ENCODE measurements at places on chromosomes 16 and 17.
A peak's percentile ranks its signal among the peaks of the same experiment; 100 is the strongest.

DNA sequence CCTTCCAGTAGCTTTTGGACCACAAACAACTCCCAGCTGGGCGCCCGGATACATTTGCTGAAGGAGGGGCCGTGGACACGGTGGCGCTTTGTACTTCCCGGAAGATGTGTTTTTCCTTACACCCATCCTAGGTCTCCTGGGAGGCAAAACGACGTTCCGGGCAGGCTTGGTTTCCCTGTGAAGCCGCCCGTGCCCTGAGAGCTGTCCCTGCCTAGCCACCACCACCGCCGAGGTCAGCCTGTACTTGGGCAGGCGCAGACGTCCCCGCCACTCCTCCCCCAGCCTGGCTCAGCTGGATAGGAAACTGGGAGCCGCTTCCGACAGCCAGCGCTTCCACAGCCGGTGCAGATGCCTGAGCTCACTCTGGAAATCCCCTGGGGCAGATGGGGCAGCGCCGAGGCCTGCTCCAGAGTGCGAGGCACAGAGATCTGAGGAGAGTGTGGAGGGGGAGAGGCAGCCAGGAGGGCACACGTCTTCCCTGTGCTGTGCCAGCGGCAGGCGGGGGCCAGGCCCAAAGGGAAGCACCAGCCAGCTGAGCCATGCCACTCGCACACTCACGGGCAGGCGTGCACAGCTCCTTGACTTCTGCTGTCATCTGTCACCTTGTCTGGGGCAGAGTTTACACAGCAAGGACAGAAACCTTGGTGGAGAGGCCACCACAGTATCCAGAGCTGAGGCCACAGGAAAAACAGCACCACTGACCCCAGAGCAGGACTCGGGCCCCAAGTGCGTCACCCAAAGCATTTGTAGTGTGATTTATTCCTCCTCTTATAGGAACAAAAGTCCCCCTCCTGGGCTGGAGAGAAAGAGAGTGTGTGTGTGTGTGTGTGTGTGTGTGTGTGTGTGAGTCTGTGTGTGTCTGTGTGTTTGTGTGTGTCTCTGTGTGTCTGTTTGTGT is 3.0 kb downstream of the RHBDF2 start:
- DNase-seq: no peak

- no peak for DNase-seq
Observed at GRCh38 chr17:80220736-80221215, 549 bp downstream of the SLC26A11 start.

DNA sequence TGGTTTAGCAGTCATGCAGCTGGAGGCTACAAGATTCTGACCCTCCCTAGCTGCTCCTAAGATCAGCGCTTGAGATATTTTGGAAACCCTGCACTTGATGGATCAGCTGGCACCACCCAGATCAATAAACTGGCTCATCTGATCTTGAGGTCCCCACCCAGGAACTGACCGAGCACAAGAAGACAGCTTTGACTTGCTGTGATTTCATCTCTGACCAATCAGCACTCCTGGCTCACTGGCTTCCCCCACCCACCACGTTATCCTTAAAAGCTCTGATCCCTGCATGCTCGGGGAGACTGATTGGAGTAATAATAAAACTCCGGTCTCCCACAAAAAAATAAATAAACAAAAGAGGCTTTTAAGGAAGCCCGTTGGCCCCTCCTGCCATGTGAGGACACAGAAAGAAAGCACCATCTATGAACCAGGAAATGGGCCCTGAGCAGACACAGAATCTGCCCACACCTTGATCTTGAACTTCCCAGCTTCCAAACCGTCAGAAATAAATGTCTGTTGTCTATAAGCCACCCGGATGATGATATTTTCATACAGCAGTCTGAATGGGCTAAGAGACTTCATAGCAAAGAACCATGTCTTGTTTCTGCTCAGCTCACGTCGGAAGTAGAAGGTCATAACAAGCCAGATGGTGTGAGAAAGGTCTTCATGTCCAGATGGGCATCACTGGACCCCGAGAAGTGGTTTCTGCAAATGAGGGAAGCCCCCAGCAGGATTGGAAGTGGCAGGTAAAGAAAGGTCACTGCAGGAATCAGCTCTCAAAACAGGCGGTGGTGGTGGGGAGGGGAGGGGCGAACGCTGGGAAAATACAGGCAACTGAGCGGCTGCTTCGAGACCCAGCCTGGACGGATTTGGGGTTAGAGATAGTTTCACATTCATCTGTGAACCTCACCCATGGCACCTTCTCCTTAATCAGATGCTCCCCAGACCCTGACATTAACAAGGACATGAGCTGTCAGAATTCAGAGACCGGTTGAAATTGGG is 19.8 kb upstream of the RPH3AL start:
- no peak for DNase-seq

- peak; percentile 91 for DNase-seq
Observed at GRCh38 chr16:3857189-3858043, 23.1 kb downstream of the CREBBP start.

DNA sequence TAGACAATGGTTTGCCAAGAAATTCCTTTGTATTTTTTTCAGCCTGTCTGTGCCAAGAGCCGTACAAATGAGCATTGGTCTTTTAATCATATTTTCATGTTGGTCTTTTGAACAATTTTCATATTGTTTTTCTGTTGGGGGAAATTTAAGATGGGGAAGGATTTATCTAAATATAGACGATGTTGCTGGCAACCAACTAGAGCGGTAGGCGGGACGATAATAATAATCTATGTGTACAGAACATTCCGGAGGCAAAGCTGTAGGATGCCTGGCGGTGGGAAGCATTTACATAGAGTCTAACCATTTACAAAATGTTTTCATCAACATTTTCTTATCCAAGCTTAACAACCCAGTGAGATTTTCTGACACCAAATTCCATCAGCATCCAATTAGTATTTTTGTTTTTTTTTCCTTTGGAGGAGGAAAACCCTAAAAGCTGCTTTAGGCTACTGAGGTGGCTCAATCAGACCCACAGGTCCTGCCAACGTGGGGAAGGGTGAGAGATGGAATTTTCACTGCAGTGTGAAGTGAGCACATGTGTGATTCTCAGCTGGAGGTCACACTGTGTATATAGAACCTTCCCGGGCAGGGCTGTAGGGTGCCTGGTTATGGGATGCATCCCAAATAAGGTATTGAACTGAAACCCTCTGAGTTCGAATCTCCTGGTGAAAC is 11.7 kb upstream of the SEC14L1 start:
- no peak for DNase-seq

DNA sequence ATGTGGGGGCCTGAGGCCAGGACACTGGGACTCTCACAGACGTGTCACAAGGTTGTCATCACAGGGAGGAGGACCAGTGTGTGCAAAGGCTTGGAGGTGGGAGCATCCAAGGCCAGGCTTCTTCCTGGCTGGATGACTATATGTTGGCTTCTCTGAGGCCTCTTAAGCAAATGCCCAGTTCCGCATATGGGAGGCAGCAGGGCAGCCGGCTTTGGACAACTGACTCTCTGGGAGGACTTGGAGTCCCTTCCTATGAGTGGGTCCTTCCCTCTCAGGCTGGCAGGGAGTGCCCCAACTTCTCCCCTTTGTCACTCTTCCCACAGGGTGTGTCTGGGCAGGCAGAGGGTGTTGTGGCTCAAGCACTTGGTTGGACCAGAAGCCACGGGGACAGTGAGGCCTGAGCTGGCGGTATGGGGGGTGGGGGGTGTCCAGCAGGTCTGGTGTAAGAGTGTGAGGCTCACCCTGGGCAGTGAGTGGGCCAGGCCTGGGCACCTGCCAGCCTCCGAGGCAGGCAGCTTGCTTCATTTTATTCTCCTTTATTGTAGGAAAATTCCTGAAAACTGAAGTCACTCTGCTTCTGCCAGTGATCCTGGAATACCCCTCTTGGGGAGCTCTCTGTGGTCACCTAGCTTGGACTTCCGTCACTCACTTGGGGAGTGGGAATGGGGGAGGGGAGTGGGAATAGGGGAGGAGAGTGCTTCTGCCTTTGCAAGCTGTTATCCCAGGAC is 14.9 kb downstream of the ADGRG1 start:
- DNase-seq: no peak

DNA sequence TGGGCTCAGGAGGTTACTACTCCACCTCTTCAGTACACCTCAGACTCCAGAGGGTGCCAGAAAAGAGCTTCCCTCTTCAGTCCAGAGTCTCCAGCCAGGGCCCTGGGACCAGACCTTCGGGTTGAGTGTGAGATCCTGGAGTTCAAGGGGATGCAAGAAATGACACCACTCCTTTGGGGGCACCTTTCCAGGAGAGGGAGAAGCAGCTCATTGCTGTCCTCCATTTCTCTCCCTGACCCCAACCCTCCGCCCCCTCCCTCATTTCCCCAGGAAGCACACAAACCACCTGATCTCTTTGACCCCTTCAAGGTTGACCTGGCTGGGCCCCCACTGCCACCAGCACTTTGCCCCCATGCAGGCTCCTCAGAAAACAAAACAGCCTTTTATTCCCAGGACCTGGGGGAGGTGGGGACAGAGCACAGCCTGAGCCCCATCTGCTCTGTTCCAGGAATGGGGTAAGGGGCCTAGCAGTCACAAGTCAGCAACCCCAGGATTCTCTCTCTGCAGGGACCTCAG is 21.4 kb downstream of the CDH5 start:
- DNase-seq: no peak

DNA sequence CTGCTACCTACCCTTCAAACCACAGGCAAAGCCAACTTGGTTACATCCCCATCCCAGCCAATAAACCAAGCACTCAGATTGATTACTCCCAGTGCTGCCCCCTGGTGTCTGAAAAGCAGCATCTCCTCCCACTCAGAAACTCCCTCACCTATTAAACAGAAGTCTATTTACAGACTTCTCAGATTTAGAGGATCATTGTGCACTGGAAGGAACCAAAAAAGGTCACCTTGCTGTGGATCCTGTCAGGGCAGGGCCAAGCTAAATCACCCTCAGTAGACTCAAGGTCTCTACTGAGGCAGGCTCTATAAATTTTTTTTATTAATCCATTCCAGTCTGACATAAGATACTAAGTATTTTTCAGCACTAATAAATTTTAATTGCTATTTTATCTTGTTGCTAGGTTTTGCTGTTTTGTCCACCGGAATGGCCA is 17.6 kb downstream of the HIGD1B start:
- peak; percentile 49 for DNase-seq

GRCh38 chr16:4989391-4990006 is 31.4 kb downstream of the SEC14L5 start:
- DNase-seq: no peak

GRCh38 chr17:49951362-49952082 is 17.5 kb upstream of the DLX4 start:
- DNase-seq: no peak

- no peak for DNase-seq
Observed at GRCh38 chr16:4859900-4860255, 12.6 kb downstream of the UBN1 start.

DNA sequence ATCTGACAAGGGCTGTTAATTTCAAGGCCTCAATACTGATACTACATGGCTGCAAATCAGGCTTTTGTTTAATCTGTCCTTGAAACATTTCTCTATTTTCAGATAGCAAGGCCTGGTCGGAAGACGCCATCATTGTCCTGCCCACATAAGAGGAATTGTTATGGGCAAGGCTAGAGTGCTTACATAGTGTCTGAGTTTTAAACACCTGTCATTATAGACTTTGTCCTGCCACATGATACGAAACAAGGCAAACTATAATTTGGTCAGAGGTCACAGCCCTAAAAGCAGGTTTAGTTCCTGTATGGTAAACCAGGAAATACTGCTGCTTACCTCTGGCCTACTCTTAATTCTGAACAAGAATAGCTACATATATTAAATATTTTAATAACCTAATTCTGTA is 104.4 kb downstream of the SSH2 start:
- no peak for DNase-seq

GRCh38 chr16:65125871-65126270 is 4.0 kb upstream of the CDH11 start:
- DNase-seq: peak; percentile 5

GRCh38 chr16:27226976-27227705 is 23.8 kb downstream of the KDM8 start:
- no peak for DNase-seq

DNA sequence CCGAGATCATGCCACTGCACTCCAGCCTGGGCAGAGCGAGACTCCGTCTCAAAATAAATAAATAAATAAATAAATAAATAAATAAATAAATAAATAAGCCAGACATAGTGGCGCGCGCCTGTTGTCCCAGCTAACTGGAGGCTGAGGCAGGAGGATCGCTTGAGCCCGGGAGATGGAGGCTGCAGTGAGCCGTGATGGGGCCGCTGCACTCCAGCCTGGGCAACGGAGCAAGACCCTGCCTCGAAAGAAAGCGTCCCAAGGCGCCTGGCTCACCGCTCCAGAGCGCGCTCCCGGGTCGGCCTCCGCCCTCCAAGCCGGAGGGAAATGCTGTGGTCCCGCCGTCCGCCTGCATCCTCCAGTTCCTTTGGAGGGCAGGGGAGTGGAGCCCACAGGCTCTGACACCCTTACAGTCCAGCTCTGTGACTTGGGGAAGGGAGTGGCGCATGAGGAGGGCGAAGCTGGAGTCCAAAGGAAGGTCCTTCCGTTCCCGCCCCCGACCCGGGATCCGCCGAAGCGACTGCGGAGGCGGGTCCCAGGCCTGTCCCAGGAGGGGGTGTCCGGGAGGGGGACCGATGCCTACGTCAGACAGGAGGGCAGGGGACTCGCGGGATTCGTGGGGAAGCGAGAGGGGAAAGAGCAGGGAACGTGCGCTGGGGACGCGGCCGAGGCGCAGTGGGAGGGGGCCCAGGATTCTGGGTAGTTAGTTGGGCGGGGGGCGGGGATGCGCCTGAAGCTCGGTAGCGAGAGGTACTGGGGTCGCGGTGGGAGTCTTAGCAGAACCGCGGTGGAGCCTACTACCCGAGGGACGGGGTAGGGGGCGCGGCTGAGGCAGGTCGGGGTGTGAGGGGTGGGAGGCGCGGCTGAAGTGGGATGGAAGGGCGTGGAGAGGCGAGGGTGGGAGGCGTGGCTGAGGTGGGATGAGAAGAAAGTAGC is 8.4 kb upstream of the TRPV2 start:
- no peak for DNase-seq

DNA sequence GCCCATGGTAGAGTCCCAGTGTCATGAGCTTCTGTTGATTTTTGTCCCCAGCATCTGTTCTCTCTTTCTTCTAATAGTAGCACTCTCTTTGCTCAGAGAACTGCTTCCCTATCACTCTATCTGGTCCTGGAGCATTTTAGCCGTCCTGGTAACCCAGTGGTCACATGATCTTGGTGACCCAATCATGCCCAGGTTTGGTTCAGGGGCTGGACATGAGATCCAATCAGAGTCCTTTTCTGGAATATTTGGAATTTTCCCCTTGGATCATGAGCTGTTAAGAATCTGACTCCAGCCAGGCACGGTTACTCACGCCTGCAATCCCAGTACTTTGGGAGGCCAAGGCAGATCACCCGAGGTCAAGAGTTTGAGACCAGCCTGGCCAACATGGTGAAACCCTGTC is 197.0 kb downstream of the RAB11FIP4 start:
- no peak for DNase-seq
